Kidney epithelial cell (primary cell): ENCODE measurements at places on chromosomes 7 and 10. TPM values are rescaled to one million over a fixed set of nuclear protein-coding genes. Genes with fewer than 3 reads are reported as not detected.

MXI1 gene
- 12.0 and 20.0 TPM in 2 replicates for total RNA-seq

DDX21 gene
- 104 and 112 TPM in 2 replicates for total RNA-seq

UCN3 gene
- not detected in 2 replicates for total RNA-seq

COL13A1 gene
- 0.41 and 1.7 TPM in 2 replicates for total RNA-seq

HHEX gene
- 1.6 and 1.8 TPM in 2 replicates for total RNA-seq

AGR3 gene
- not detected in 2 replicates for total RNA-seq

AKR1D1 gene
- total RNA-seq, result 0.08 TPM in 1 of 2 replicates, not detected in the other

HOXA10 gene
- total RNA-seq, result 29.1 and 30.9 TPM in 2 replicates

PPP1R17 gene
- not detected in 2 replicates for total RNA-seq

HYAL4 gene
- not detected in 2 replicates for total RNA-seq

GIMAP6 gene
- total RNA-seq, result 0.34 TPM in 1 of 2 replicates, not detected in the other

AKR1C8 gene
- 0.21 TPM in 1 of 2 replicates, not detected in the other for total RNA-seq

NPY gene
- not detected in 2 replicates for total RNA-seq

OR2A12 gene
- not detected in 2 replicates for total RNA-seq

VIPR2 gene
- total RNA-seq, result not detected in 2 replicates

ATG9B gene
- 0.55 and 2.1 TPM in 2 replicates for total RNA-seq

FAS gene
- total RNA-seq, result 34.8 and 41.1 TPM in 2 replicates

UCMA gene
- total RNA-seq, result not detected in 2 replicates

ANKIB1 gene
- 37.1 and 42.7 TPM in 2 replicates for total RNA-seq

GPRIN2 gene
- total RNA-seq, result 9.2 and 17.0 TPM in 2 replicates

HOXA13 gene
- total RNA-seq, result not detected in 2 replicates

LRRC18 gene
- total RNA-seq, result not detected in 2 replicates

ELFN1 gene
- total RNA-seq, result 0.55 and 0.71 TPM in 2 replicates

AS3MT gene
- 4.4 and 5.7 TPM in 2 replicates for total RNA-seq

CYP2C19 gene
- not detected in 2 replicates for total RNA-seq

STEAP4 gene
- 1.7 and 2.3 TPM in 2 replicates for total RNA-seq

MYL7 gene
- 1.2 and 3.0 TPM in 2 replicates for total RNA-seq

MEPCE gene
- total RNA-seq, result 29.7 and 30.0 TPM in 2 replicates

FRAT1 gene
- 2.4 and 2.6 TPM in 2 replicates for total RNA-seq

CLDN4 gene
- 892 and 990 TPM in 2 replicates for total RNA-seq

POLD2 gene
- total RNA-seq, result 72.8 and 73.0 TPM in 2 replicates

SLC35G1 gene
- total RNA-seq, result 1.2 and 3.3 TPM in 2 replicates

GNA12 gene
- total RNA-seq, result 40.7 and 50.5 TPM in 2 replicates

GSTO2 gene
- 22.0 and 24.0 TPM in 2 replicates for total RNA-seq

AGAP5 gene
- 2.6 and 2.9 TPM in 2 replicates for total RNA-seq

SYCE1 gene
- total RNA-seq, result 0.27 and 0.50 TPM in 2 replicates

SP8 gene
- not detected in 2 replicates for total RNA-seq

COL1A2 gene
- 10.8 and 11.2 TPM in 2 replicates for total RNA-seq

CAV1 gene
- total RNA-seq, result 15.8 and 19.4 TPM in 2 replicates

ZFYVE27 gene
- total RNA-seq, result 31.8 and 32.3 TPM in 2 replicates

WASHC2A gene
- 52.6 and 53.7 TPM in 2 replicates for total RNA-seq

RASA4 gene
- 11.2 and 14.2 TPM in 2 replicates for total RNA-seq

SCART1 gene
- total RNA-seq, result 0.14 TPM in 1 of 2 replicates, not detected in the other

CFTR gene
- 8.7 and 10.3 TPM in 2 replicates for total RNA-seq

MET gene
- total RNA-seq, result 158 and 161 TPM in 2 replicates

FOXP2 gene
- 0.14 and 0.25 TPM in 2 replicates for total RNA-seq

CPA2 gene
- total RNA-seq, result not detected in 2 replicates

SLC13A1 gene
- not detected in 2 replicates for total RNA-seq
